ENCODE measurements at places on chromosomes 7 and 10.

DNA sequence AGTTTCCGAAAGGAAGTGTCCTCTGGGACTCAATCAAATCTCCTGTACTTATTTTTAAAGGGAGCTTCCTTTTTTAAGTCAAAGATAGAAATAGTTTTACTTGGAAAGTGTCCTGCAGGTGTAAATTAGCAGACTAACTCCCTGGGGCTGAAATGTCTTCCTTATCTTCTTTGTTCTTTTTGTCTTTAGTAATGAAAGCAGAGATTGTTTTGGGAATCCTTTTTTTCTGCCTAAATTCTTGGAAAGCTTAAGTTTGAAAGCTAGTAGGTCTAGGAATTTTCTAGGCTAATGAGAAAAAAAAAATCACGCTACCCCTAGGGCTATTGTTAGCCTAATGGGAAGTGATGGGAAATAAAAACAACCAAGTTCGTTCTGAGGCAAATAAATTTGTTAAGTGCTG lies 139.1 kb upstream of the CSTF2T start:
- DNase-seq: peak; percentile 10

DNA sequence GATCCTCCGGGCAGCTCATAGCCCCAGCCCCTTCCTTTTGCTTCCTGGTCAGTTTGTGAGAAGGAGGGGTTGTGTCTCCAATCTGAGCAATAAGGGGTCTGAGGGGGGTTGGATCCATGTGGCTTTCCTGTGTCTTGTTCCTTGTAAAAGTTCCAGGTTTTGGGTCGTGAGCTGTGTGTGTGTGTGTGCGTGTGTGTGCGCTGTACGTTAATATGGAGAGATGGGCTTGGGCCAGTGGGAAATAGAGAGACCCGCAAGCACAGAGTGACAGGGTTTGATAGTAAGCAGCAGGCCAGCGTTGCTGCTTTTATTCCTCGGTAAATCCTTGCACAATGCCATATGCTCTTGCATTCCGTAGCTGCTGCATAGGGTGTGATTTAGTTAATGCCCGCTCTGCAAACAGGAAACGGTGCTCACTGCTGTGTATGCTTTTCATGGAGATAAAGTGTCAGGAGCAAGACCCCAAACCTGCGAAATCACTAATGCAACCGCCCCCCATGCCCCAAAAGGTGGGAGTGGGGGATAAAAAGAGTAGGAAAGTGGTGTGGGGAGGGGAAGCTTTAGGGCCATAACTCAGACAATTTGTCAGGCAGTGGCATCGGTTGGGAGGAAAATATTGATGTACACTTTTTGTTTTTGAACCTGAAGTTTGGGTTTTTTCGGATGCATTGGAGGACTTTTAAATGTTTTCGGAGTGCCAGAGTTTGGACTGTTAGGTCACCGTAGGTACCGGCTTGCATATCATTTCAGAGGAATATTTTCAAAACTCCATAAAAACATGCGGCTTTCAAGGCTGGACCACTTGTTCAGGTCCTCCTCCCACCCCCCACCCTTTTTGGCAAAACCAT lies 108.7 kb downstream of the TCF7L2 start:
- DNase-seq: peak; percentile 71

DNA sequence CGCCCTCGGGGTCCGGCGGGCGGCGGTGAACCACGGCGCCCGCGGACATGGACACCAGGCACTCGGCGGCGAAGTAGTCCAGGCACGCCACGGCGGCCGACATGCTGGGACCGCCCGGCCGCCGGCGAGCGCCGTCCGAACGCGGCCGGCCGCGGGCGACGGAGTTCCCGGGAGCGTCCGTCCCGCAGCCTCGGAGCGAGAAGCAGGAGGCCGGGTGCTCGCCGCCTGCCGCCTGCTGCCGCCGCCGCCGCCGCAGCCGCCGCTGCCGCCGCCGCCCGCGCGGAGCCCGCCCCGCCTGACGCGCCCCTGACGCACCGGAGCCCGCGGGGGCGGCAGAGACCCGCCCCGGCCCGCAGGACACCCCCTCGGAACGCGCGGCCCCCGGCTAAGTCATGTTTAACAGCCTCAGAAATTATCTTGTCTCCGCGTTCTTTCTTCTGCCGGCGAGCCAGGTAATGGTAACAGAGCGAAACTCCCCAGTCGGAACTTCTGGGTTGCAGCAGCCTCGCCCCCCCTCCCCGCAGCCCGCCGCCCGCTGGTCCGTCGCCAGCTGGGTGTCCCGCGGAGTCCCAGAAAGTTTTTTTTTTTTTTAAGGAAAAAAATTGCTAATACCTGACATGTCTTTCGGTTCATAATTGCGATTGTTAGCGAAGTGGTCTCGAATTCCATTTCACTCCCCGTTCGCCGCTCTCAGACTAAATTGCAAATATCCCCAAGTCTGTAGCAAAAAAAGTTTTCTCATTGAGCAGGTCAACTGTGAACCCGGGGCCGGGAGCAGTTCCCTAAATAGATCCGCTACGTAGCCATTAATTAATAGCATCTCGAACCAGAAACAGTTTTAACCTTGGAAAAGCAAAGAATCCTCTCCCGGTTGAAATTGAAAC lies at the start of gene KLF14:
Gene KLF14 (minus strand): TSS at position 277 of the 884 bp plus-strand sequence. CDS start 174 bp downstream, at position 103.
- DNase-seq: peak; percentile 48

GRCh38 chr10:30357806-30358205 lies 8.7 kb upstream of the MTPAP start:
- no peak for DNase-seq

- no peak for DNase-seq
Measured at GRCh38 chr10:58367069-58367468, 18.1 kb upstream of the TFAM start.

DNA sequence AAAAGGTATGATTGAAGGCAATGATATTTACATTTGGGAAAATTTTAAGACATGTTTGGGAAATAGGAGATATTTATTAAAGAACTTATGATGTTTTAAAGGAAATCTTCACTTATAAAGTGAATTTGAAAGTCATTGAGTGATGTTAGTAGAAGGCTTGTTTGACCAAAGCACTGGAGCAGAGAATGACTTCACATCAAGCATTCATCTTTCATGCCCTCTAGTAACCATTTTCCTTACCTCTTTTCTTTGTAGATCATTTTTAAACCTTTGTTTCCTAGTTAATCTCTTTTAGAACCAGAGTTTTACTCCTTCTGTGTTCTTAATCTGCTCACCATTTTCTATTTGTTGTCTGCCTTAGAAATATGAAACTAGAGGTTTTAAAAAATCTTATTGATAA lies 111.3 kb upstream of the FOXP2 start:
- no peak for DNase-seq

DNA sequence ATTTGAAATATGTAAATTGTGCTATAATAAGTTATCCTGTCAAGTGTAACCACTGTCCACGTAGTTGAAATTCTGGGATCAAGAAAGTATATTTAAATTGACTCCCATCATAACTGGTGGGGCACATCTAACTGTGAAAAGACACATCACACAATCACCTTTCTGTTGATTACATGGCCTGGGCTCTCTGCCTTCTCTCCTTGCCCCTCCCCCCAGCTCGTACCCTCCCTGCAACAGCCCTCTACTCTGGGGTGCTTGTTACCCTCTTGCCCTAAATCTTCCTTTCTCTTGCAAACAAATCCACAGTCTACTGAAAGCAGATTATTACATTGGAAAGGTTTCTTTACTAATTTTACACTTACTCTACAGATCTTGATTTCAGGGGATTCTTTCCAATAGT lies 56.3 kb downstream of the CCDC186 start:
- no peak for DNase-seq

DNA sequence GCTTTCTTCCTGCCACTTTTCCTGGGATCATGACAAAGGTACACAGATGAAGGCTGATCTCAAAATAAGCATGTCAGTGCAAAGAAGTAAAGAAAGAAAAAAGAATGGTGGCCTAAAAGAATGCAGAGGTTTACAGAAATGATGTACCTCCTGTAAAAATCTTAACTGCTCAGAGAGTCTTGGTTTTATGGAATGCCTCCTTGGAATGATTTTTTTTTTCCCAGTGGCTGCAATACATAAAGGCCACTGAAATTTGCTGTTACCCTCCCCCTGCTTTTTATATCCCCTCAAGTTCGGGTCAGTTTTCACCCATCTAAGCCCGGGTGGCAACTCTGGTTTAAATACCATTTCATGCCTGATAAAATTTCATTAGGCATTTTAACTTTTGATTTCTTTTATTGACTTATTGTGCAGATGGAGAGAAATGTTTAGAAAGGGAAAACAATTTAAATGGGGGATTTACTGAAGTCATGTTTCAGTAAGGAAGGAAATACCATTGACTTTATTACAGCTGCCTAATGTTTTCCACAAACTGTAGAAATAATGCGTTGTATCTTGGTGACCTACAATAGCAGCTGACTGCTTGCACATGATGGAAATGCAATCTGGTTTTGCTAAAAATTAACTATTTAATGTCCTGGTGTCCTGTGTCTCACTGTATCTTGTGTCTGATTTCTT lies 102.5 kb downstream of the SAMD9 start:
- no peak for DNase-seq

GRCh38 chr10:77474939-77475338 lies 162.7 kb downstream of the KCNMA1 start:
- DNase-seq: no peak

DNA sequence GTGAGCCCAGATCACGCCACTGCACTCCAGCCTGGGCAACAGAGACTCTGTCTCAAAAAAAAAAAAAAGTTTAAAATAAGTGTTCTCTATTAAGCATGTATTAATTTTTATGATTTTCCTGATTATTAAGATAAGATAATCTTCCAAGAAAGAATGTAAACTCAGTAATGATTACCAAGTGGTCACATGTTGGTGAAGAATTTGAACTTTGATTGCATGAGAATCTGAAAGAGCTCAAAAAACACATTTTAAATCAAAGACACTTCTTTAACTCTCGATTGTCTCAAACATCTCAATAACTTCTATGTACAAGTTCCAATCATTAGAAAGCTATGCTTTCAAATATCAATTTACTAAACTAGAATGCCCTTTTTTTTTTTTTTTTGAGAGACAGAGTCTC lies 33.8 kb downstream of the SNX8 start:
- no peak for DNase-seq

- DNase-seq: no peak
Measured at GRCh38 chr7:16697507-16698199, 51.7 kb downstream of the BZW2 start.

DNA sequence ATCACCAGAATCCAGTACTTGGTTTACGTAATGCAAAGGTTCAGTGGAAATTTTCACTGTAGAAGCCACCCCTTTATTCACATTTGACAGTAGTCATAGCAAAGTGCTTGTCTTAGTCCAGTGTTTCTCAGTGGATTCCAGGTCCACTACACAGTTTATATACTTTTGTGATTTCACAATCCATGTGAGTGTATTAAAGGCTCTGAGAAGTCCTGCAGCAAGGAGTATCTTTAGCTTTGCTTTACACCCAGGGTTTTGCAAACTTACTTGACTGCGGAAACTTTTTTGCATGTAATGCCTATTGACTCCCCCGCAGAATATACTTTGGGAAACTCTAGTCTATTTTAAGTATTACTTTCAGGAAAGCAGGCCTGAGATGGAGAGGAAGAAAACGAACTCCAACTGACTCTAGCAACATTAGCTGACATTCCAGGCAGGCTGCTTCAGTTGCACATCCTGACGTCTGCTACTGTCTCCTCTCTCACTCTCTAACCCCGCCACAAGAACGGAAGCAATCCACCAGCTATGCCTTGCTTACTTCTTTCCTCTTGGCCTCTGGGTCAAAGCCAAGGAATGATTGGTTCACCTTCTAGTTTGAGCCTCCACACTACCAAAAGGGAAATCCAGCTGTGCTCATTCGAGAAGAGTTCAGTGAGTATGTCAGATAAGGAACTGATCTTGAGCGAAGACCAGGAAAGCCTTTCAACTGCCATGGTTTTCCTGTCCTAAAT lies 6.2 kb downstream of the PLXNA4 start:
- no peak for DNase-seq
